ENCODE measurements at places on chromosomes 12 and 14.

DNA sequence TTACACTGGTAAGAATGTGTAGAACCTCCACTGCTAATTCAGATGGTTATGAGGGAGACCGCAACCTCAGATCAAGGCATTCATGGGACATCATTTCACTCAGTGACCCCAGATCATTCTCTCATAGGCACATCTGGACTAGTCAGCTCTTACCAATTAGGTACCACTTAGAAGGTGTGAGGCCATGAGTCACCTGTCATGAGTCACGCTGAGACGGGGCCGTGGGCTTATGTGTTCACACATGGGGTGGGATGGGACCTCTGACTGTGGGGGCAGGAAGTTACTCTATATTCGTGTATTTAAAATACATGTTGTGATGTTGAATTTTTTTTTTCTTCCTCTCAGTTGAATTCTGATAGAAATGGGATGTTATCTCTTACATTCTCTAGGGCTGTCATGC lies 55.9 kb downstream of the CCDC92 start:
- no peak for DNase-seq

GRCh38 chr12:81369175-81369574 lies 291.3 kb downstream of the ACSS3 start:
- no peak for DNase-seq

GRCh38 chr12:110109037-110109836 lies 14.9 kb upstream of the IFT81 start:
- no peak for DNase-seq

DNA sequence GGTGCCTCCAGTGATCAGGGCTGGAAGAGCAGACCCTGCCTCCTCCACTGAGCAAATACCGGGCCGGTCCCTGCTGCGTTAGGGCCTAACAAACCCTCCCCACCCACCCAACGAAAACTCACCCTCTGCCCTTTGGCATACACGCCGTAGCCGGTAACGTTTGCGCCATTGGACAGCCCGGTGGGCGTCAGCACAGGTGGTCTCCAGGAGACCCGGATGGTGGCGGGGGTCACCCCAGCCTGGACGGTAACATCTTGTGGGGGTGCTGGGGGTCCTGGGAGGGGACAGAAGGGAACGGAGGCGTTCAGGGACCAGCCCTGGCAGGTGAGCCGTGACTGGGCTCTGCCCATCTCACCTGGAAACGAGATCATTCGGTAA lies 100.5 kb downstream of the PIWIL1 start:
- no peak for DNase-seq

GRCh38 chr12:68613209-68613904 lies 2.7 kb downstream of the RAP1B start:
- no peak for DNase-seq

DNA sequence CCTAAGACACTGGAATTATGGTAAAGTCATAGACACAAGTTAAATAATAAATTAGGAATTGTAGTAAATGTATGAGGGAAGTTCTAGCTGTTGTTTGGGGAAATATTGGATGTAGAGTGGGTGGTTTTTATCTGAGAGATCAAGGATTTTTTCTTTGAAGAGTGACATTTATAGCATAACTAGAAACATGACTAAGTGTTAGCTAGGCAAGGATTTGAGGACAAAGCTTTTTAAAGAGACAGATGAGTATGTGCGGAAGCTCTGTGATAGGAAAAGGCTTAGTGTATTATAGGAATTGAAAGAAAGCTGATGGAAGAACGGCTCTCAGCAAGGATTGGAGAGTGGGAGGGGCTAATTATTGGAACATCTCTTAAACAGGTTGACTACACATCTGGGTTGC lies 24.5 kb downstream of the PDZRN4 start:
- no peak for DNase-seq

GRCh38 chr14:71371711-71372396 lies 464.6 kb downstream of the PCNX1 start:
- DNase-seq, result no peak

GRCh38 chr12:128109236-128109635 lies 157.7 kb upstream of the TMEM132C start:
- DNase-seq, result no peak

- no peak for DNase-seq
Observed at GRCh38 chr14:62759796-62760195, 285.5 kb downstream of the KCNH5 start.

- DNase-seq, result no peak
Observed at GRCh38 chr14:20692116-20692751, 3.7 kb downstream of the ANG start.

DNA sequence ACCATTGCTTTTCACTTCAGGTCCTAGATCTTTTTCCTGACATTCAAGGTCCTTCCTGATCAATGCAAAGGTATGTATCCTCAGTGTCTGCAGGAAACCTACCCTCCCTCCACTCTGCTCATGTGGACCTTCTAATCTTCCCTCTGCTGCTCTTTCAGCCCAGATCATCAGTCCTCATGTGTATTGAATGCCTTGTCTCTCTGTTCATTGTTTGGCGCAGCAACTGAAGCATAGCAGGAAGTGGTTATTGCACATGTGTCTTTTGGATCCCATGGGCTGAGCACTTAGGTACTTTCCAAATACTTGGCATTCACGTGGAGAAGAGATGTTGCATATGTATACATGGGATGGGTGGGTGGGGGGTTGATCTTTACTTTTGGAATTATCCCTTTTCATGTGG lies 4.3 kb upstream of the NIN start:
- DNase-seq, result no peak

GRCh38 chr12:104953323-104953722 lies 4.8 kb downstream of the SLC41A2 start:
- DNase-seq, result no peak

- no peak for DNase-seq
Observed at GRCh38 chr12:52121824-52122539, 42.5 kb downstream of the SMIM41 start.

DNA sequence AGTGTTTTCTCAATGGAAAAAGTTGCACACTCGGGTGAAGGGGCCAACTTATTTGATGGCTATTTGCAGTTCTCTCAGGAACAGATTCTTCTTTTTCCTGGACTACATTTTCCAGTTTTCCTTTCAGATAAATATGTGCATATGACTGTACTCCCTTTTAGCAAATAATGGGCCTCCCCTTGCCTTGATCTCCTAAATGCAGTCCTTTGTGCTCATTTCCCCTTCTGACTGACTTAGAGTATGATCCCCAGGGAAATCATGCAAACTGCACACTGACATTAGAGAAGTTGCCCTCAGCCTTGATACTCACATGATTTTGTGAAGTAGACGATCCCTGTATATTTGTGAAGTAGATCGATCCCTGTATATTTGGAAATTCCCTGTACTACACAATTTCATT lies 492.9 kb upstream of the NOVA1 start:
- no peak for DNase-seq

- no peak for DNase-seq
Observed at GRCh38 chr12:114623737-114624136, 60.2 kb downstream of the TBX3 start.

GRCh38 chr14:32835924-32836323 lies 102.8 kb upstream of the NPAS3 start:
- no peak for DNase-seq

DNA sequence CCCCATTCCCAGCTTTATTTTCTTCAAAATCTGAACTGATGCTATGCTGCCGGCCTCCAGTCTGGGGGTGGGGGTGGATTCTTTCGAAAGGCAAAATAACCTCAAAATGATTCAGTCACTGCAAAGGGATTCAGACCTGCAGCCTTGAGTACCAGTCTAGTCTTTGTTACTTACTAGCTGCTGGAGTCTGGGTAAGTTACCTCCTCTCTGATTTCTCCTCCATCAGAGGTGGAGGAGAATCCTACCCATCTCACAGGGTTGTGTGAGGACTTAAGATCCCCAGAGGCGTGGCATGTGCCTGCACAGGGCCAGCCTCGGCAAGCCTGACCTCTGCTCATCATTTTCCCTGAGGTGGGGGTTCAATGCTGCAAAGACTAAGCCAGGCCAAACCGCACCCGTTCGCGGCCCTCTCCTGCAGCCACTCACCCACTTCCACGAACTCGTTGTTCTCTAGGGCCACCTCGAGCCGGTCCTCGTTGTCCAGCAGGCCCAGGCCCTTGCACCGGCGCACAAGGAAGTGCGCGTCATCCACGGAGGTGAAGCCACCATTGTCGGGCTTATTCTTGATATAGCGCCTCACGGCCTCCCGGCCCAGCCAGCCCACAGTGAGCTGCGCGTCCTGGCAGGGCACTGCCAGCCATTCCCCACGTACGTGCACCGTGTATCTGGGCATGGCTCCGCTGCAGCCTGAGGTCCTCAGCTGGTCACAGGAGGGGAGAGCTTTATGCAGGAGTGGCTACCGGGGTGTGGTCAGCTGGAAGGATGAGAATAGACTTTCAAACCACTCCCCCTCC lies 709 bp downstream of the HAL start:
- DNase-seq, result no peak

- DNase-seq, result peak; percentile 16
Observed at GRCh38 chr12:111093428-111094142, 173.2 kb upstream of the MYL2 start.

GRCh38 chr14:61553730-61554641 lies 141.3 kb upstream of the HIF1A start:
- DNase-seq, result no peak

DNA sequence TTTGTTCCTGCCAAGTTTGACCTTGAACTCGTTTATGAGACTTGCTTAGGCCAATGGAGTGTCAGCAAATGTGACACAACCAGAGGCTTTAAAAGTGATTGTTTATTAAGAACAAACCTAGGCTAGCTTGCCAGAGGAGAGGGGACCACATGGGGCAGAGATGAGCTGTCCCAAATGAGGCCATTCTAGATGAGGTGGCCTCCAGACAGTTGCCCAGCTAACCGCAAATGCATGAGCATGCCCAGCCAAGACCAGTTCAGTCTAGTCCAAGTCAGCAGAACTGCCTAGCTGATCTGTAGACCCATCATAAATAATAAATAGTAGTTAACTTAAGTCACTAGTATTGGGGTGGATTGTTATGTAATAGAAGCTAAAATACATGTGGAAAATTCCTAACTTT lies 172.8 kb upstream of the DYRK2 start:
- no peak for DNase-seq

DNA sequence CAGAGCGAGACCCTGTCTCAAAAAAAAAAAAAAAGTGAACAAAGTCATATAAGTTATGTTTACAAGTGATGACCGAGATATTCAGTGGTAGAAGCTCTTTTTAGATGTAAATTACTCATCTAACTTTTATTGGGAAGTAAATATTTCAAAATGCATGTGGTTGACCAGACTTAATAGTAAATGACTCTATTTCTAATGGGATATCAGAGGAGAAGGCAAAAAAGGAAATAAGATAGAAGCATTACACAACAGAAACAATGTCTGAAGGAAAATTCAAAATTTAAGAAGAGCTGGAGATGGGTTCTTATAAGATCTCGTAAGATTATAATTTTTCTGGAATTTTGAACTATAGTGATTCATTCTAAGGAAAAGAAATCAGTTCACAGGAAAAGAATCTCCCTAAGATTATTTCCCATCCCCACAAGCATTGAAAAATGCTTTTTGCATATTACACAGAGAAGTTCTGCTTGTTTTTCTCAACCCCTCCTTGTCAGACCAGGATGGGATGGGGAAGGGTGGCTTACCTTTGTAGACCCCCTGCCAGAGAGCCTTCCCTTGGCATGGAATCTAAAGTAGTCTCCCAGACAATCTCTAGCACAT lies 63.1 kb upstream of the STK38L start:
- no peak for DNase-seq

DNA sequence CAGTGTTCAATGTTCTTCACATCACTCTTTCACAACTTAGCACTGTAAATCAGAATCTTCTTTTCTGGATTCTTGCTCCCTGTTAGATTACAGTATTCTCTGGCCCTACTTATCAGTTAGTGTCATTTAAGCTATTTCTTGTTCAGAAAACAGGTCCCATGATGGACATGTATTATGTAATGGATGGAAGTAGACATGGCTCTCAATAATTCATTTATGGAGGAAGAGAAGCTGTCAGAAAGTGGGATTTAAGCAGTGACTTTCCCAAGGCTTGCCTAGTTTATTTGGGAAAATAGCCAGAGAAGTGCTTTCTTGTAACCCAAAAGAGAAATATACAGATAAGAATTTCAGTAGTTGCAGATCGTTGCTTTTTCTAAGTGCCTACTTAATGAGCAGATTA lies 1.6 kb downstream of the ERC1 start:
- no peak for DNase-seq

DNA sequence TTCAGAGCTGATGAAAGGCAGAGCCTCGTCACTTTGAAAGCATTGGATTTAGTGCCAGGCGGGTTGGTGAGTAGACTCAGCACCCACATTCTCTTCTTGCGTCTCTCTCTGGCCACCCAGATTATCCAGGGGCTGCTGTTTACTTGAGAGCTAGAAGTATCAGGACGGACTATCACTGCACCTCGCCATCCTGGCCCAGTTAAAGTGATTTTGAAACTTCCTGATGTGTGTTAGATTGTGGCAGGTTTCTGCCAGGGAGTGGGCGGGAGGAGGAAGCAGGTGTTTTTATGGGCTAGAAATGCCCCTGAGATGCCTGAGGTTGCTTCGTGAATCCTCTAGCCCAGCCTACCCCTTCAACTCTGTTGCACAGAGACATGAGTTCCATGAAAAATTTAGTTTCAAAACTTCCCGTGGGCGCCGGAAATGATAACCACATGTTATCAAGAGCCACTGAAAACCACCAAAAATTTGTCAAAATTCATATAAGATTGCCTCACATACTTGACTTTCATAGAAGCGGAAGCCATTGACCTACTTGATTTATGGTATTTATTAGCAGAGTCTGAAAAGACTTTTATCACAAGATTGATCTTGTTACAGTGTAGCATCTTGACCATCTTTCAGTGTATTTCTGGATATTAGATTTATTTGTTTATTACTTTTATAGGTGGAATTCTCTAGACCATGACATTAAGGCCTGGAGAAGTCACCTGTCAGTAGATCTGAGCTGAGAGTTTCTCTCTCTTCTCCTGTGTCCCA lies 466.0 kb downstream of the RAD51B start:
- DNase-seq, result no peak

- no peak for DNase-seq
Observed at GRCh38 chr14:100110816-100111215, 45.6 kb downstream of the EVL start.

DNA sequence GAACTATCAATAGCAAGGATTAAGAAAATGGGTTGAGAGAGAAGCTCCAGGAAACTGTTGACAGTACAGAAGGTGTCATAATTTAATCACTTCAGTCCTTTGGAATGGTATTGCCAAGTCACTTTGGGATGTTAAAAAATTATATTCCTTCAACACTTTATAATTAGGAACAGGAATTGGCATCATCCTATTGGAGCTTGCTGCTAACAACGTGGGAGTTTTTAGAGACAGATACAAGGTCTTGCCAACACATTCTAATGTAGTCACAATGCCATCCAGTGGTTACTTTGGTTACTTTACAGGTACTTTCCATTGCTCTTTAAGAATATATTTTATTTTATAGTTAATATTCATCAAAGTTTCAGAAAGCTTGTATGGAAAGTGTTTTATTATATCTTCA lies 310.1 kb downstream of the SYT1 start:
- DNase-seq, result no peak

- DNase-seq, result no peak
Observed at GRCh38 chr12:47741340-47741703, 16.0 kb upstream of the ENDOU start.

DNA sequence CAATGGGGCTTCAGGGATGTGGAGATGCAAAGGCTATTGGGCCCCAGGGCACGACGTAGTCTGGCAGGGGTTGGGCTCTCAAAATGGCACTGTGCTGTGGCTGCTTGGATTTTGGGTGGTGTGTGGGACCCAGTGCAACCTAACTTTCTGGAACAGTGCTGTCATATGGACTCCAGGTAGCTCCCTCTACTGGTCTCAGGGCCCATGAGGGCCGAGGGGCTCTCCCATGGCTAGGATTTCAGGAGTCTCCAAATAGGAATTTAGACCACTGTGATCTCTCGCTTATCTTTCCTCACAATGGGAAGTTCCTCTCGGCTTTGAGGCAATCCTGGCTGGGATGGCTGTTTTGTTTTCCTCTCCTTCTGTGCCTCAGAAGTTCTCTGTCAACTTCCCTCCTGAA lies 68.2 kb upstream of the MUCL1 start:
- no peak for DNase-seq
